Stimulated activated CD8-positive, alpha-beta memory T cell treated with anti-CD3 and anti-CD28 coated beads, Interleukin-12 subunit alpha, Interleukin-12 subunit beta, amount 100 ng/mL, for 1 hour (primary cell): ENCODE measurements at places on chromosomes 16 and 17.

DNA sequence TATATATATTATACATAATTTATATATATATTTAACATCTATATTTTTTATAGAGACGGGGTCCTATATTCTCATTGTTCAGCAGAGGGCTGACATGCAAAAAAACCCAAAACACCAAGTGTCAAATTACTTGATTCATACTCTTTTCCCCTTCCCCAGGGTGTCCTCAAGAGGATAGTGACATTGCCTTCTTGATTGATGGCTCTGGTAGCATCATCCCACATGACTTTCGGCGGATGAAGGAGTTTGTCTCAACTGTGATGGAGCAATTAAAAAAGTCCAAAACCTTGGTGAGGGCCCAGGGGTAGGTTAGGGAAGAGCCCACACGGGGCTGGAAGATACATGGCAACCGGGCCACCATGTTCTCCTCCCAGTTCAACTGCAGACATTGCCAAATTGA lies 11.0 kb downstream of the ITGAM start:
- no peak for DNase-seq

- DNase-seq = no peak
These were observed 113.3 kb downstream of the CCT6B start for GRCh38 chr17:34847938-34848337.

DNA sequence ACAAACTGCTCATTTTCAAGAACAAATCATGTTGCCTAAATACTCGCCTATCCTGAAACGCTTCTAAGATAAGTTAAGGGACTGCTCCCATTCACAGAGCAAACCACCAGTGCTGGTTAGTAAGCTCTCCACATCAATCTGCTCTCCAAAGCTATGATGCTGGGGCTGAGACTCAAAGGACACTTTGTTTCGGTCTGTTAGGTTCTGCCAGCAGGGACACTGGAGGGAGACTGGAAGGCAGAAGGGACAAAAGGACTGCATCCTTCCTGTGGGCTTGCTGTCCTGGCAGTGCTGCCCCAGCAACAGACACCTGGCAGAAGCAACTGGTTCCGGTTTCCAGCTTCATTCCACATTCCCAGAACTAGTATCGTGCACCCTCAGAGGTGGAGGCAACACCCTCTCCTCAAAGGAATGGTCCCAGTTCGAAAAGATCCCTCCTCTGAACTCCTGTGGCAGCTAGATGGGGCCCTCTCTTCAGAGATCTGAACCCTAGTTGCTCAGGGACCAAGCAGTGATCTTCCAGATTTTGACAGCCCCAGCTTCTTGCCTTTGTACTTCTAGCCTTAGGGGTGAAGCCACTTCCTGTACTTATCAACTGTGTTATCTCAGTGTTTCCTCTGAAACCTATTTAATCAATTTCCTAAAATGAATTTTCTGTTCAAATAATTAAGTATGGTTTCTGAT lies 73.4 kb upstream of the GSG1L start:
- no peak for DNase-seq

- no peak for DNase-seq
These were observed 214.3 kb upstream of the CDH5 start for GRCh38 chr16:66152181-66152580.

GRCh38 chr16:49924078-49924477 lies 68.2 kb upstream of the ZNF423 start:
- no peak for DNase-seq

DNA sequence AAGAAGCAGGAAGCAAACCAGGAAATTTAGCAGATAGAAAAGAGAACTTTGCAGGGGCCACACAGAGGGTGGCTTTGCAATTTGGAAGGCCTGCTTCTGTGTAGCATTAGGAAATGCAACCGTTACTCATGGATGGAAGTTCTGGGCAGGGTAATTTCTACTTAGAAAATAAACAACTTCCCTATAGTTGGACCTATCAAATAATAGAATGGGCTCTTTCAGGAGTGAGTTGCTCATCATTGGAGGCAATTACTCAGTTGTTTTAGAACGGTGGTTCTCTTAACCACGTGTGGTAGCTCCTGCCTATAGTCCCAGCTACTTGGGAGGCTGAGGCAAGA lies 25.8 kb upstream of the HS3ST2 start:
- no peak for DNase-seq

- DNase-seq = no peak
These were observed 705 bp downstream of the FOXK2 start for GRCh38 chr17:82519971-82520903.

GRCh38 chr17:40577611-40578065 lies 12.4 kb upstream of the CCR7 start:
- no peak for DNase-seq
